ENCODE measurements at places on chromosomes 4 and X. TPM values are rescaled to one million over a fixed set of nuclear protein-coding genes. Genes with fewer than 3 reads are reported as not detected.

ZNF518B gene
- 35.3 TPM for total RNA-seq

INPP4B gene
- total RNA-seq, result 10.1 TPM

FAAH2 gene
- 0.15 TPM for total RNA-seq

DCAF12L2 gene
- total RNA-seq, result 0.15 TPM

NPNT gene
- total RNA-seq, result 0.29 TPM

F9 gene
- not detected for total RNA-seq

ESX1 gene
- total RNA-seq, result not detected

TMSB15C gene
- total RNA-seq, result 3.8 TPM

DIPK2B gene
- total RNA-seq, result 0.15 TPM

GRPR gene
- total RNA-seq, result not detected

MAOB gene
- 7.7 TPM for total RNA-seq

GABRA4 gene
- total RNA-seq, result not detected

POU4F2 gene
- not detected for total RNA-seq

TMEM31 gene
- not detected for total RNA-seq

All from smooth muscle cell of trachea (primary cell).